Mesendoderm (in vitro differentiated cells): ENCODE measurements at places on chromosomes 7 and 10.

GRCh38 chr10:101386659-101387259 is 32.8 kb downstream of the BTRC start:
- no peak overlapping the region for H3K4me3 ChIP-seq
- H3K36me3 ChIP-seq = no peaks in the 10 kb centered on the region
- no peaks in the 10 kb centered on the region for H3K27me3 ChIP-seq
- H3K27ac ChIP-seq = no peak overlapping the region
- H3K4me1 ChIP-seq = no peaks in the 10 kb centered on the region

DNA sequence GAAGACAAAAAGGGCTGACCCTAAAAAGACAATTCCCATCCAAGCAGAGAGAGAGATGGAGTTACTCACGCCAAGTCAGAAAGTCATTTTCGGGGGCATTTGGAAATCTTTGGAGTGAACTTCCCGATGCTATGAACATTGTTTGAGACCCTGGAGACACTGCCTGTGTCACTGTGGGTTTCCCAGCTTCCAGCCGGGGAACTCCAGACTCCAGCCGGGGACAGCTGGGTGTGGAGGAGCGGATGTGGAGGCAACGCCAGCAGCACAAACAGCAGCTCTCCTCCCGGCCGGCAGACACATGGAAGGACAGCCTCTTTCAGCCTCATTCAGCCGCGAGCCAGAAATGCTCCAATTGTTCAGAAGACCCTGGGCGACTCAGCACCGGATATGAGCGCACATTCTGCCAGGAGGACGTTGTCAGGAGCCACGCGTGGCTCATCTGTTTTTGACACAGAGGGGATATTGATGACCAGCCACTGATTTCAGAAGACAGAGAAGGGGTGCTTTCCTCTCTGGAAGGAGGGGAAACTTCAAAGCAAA is 97.6 kb downstream of the PRPF18 start:
- H3K27ac ChIP-seq = no peak overlapping the region
- peaks cover 2% of the 10 kb centered on the region for H3K36me3 ChIP-seq
- no peaks in the 10 kb centered on the region for H3K4me1 ChIP-seq
- H3K27me3 ChIP-seq = no peaks in the 10 kb centered on the region

GRCh38 chr10:75407713-75408508 is 6.3 kb upstream of the ZNF503 start:
- H3K4me3 ChIP-seq = no peak overlapping the region
- peaks cover 3% of the 10 kb centered on the region for H3K4me1 ChIP-seq

DNA sequence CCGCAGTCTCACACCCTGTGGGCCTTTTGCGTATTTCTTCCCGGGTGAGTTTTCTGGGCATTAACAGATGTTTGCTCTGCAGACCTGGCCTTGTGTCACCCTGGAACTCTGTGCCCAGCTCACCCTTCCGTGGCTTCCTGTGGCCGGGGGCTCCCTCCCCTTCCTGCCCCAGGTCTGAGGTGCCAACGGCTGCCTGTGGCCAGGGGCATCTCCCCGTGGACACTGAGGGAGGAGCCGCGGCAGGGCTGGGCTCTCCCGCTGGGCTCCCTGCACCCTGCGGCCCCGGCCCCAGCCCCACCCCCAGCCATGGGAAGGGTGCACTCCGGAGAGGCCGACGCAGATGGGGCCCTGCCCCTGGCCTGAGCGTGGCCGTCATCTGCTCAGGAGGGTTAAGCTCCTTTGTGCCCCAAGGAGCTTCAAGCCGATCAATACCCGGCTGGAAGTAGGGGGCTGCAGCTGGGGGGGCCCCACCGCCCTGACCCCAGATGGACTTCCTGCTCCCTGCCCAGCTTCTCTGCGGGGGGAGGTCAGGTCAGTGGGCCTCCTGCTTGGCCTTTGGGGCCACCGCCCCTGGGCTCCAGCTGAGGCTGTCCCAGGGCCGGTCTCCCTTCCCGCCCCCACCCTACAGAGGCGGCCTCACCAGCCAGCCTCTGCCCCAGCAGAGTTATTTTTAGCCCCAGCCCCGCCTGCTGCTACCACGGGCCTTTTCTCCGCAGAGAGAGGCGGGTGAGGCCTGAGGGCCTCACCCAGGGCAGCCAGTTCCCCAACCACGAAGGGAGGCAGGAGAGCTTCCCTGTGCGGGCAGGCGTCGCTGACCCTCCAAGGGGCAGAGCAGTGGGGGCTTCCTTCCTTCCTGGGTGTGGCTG is 24.2 kb downstream of the PWWP2B start:
- no peak for DNase-seq
- peaks cover 8% of the 10 kb centered on the region for H3K4me1 ChIP-seq
- no peaks in the 10 kb centered on the region for H3K36me3 ChIP-seq
- no peaks in the 10 kb centered on the region for H3K27me3 ChIP-seq
- no peak overlapping the region for H3K4me3 ChIP-seq

- peak; percentile 57 for DNase-seq
- no peaks in the 10 kb centered on the region for H3K27me3 ChIP-seq
- no peaks in the 10 kb centered on the region for H3K4me1 ChIP-seq
Measured at GRCh38 chr10:17199351-17199804, 2.1 kb downstream of the TRDMT1 start.

DNA sequence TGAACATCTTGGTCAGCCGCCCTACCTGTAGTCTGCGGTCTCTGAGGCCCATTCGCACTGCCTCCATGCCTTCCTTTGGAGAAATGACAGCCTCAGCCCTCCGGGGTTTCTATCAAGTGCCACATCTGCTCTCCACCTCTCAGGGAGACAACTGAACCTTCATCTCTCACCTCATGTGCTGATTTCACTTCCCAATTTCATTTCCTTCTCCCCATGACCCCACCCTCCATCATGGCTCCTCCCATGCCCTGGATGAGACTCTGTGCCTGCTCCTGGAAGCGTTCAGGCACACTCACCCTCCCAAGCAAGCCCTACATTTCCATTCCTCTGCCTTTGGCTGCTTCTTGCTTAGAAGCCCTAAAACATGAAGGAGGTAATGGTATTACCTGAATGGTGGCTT is 7.8 kb upstream of the SCD start:
- no peaks in the 10 kb centered on the region for H3K27me3 ChIP-seq
- H3K4me1 ChIP-seq = peaks cover 3% of the 10 kb centered on the region
- H3K27ac ChIP-seq = no peak overlapping the region
- no peaks in the 10 kb centered on the region for H3K36me3 ChIP-seq
- no peak overlapping the region for H3K4me3 ChIP-seq

DNA sequence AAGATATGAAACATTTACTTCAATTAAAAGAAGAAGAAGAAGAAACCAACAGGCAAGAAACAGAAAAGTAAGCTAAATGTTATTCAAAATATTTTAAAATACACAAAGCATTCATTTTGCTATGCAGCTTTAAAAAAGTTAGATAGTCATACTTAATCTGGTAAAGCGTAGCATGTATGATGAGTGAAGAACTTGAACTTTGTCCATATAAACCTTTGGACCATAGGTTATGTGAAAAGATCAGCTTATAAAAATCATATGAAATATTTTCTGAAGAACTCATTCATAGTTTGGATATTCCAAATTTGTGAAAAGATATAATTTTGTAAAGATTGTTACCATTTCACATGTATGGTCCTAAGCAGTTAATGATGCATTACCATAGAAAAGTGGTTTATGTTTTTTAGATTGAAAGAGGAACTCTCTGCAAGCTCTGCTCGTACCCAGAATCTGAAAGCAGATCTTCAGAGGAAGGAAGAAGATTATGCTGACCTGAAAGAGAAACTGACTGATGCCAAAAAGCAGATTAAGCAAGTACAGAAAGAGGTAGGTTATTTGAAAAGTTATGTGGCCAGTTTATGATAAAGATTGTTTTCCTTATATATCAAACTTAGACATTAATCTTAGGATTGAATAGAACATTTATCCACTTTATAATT is 37.3 kb downstream of the KIF20B start:
- H3K4me1 ChIP-seq = no peaks in the 10 kb centered on the region
- H3K27me3 ChIP-seq = no peaks in the 10 kb centered on the region
- no peaks in the 10 kb centered on the region for H3K36me3 ChIP-seq
- DNase-seq = no peak

GRCh38 chr7:179948-180694 is 12.2 kb upstream of the FAM20C start:
- no peaks in the 10 kb centered on the region for H3K4me1 ChIP-seq
- H3K27me3 ChIP-seq = no peaks in the 10 kb centered on the region

DNA sequence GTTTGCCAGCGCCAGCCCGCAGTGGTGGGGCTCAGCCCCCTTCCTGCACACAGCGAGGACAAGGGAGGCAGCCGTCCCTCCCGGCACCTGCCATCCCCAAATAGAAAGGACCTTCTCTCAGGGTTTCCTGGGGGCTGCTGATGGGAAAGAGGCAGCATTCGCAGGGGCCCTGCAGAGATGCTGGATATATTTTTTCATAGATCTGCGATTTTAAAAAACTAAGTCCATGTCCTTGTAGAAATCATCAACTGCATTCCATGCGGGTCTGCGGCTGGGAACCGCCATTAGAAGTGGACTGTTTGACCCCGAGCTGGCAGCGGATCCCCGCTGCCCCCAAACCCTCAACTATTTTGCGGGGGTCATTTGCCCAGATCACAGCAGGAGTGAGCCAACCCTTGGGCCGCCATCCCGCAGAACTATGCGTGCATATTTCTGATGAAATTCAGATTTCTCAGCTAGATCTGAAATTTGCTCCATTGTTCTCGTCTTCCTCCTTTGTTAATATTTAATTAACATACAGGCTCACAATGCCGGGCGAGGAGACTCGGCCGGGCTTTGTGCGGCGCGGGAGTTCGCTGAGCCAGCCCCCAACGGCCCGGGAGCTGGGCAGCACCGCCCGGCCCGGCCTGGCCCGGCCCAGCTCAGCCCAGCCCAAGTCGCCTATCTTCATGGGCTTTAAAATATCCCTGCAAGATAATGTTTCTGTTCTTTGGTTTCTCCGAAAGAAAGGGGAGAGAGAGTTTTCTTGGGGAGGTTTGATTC is 2.0 kb downstream of the EN2 start:
- DNase-seq = no peak
- no peaks in the 10 kb centered on the region for H3K4me1 ChIP-seq
- H3K4me3 ChIP-seq = no peak overlapping the region
- H3K27ac ChIP-seq = no peak overlapping the region
- H3K36me3 ChIP-seq = no peaks in the 10 kb centered on the region
- peaks cover 84% of the 10 kb centered on the region for H3K27me3 ChIP-seq

GRCh38 chr10:28939281-28940157 is 262.2 kb downstream of the BAMBI start:
- H3K36me3 ChIP-seq = no peaks in the 10 kb centered on the region
- H3K4me3 ChIP-seq = peak overlapping the region; percentile 13
- H3K27me3 ChIP-seq = no peaks in the 10 kb centered on the region
- H3K27ac ChIP-seq = peak overlapping the region; percentile 15
- H3K4me1 ChIP-seq = no peaks in the 10 kb centered on the region

DNA sequence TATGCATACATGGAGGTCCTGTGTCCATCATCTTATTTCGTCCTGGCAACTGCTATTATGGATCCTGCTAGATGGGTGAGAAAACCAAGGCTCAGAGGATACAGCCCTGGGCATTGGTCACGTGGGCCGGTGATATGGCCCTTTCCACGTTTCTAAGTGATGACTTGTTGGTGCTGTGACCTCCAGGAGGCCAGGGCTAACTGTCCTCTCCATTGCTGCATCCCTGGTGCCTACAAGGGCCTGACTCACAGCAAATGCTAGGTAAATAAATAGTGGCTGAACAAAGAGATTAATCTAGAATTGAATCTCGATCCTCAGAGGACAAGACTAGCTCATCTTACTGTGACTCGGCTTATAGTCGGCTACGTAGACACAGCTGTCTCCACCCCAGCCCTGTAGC is 78.6 kb downstream of the FAM53B start:
- no peaks in the 10 kb centered on the region for H3K27me3 ChIP-seq
- no peak overlapping the region for H3K27ac ChIP-seq
- H3K4me1 ChIP-seq = no peaks in the 10 kb centered on the region
- H3K4me3 ChIP-seq = no peak overlapping the region
- DNase-seq = no peak

- no peak overlapping the region for H3K4me3 ChIP-seq
- DNase-seq = no peak
- H3K27me3 ChIP-seq = no peaks in the 10 kb centered on the region
- peak overlapping the region; percentile 87 for H3K27ac ChIP-seq
- H3K4me1 ChIP-seq = peaks cover 7% of the 10 kb centered on the region
Measured at GRCh38 chr7:106569500-106569929, 91.4 kb downstream of the CCDC71L start.

DNA sequence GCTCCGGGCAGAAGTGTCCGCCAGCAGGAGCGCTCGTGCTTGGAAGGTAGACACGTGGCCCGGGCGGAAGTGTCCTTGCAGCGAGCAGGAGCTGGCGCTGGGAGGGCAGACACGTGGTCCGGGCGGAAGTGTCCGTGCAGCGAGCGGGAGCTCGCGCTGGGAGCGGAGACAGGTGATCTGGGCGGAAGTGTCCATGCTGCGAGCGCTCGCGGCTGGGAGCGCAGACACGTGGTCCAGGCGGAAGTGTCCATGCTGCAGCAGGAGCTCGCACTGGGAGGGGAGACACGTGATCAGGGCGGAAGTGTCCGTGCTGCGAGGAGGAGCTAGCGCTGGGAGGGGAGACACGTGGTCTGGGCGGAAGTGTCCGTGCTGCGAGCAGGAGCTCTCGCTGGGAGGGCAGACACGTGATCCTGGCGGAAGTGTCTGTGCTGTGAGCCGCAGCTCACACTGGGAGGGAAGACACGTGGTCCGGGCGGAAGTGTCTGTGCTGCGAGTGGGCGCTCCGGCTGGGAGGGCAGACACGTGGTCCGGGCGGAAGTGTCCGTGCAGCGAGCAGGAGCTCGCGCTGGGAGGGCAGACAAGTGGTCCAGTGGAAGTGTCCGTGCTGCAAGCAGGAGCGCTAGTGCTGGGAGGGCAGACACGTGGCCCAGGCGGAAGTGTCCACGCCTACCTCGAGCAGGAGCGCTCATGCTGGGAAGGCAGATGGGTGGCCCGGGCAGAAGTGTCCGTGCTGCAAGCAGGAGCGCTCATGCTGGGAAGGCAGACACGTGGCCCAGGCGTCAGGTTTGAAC is 41.1 kb upstream of the PRKAR1B start:
- no peaks in the 10 kb centered on the region for H3K4me1 ChIP-seq
- no peak for DNase-seq
- H3K36me3 ChIP-seq = peaks cover 6% of the 10 kb centered on the region
- H3K27me3 ChIP-seq = no peaks in the 10 kb centered on the region

GRCh38 chr7:44729949-44730590 is 18.6 kb upstream of the ZMIZ2 start:
- DNase-seq = no peak
- no peaks in the 10 kb centered on the region for H3K36me3 ChIP-seq
- no peaks in the 10 kb centered on the region for H3K4me1 ChIP-seq

DNA sequence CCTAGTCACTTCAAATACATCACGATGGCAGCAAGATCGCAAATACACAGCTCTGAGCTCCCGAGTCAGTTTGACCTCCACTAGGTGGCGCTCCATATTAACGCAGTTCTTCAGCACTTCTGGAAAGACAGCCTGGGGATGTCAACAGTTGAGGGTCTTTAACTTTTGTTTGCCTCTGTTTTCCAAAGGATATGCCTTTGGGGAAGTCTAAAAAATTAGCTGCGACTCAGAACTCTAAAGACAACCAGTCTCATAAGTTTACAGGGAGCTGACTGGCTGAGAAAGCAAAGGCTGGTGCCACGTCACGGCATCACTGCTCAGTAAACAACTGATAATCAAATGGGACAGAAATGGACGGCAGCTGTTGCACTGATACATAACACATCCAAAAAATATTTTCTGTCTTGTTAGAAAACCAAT is 458.8 kb downstream of the SORCS1 start:
- peaks cover 2% of the 10 kb centered on the region for H3K4me1 ChIP-seq
- H3K27me3 ChIP-seq = no peaks in the 10 kb centered on the region
- DNase-seq = peak; percentile 80
- no peaks in the 10 kb centered on the region for H3K36me3 ChIP-seq
